ENCODE measurements at places on chromosomes 5 and 9.

GRCh38 chr5:3954633-3955032 lies 359.0 kb downstream of the IRX1 start:
- no peak for DNase-seq

DNA sequence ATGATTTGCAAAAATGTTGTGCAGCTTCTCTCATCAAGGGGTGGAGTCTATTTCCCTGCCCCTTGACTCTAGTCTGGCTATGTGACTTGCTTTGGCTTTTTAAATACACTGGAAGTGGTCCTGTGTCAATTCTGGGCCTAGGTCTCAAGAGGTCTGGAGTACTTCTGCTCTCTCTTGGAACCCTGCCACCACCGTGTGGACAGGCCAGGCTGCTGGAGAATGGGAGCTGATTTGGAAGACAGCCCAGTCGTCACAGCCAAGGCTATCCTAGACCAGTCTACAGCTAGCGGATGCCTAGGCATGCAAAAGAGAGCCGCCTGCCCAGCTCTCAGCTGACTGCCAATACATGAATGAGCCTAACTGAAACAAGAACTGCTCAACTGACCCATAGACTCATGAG lies 56.7 kb upstream of the CLINT1 start:
- DNase-seq: no peak

DNA sequence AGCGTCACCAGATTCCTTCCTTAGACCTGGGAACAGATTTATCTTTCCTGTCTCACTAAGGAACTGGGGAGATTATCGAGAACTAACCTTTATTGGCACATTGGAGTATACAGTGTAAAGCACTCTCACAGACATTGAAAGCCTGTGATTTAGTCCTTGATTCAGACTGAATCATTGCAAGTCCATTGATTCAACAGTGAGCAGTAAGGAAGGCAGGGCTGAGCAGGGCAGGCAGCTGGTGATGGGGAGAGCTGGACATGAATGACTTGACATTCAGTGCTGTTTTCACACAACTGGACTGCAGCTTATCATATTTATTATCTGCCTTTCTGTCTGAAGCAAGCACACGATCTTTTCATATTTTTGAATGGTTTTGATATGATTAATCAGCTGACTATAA lies 16.2 kb downstream of the ISOC1 start:
- no peak for DNase-seq

DNA sequence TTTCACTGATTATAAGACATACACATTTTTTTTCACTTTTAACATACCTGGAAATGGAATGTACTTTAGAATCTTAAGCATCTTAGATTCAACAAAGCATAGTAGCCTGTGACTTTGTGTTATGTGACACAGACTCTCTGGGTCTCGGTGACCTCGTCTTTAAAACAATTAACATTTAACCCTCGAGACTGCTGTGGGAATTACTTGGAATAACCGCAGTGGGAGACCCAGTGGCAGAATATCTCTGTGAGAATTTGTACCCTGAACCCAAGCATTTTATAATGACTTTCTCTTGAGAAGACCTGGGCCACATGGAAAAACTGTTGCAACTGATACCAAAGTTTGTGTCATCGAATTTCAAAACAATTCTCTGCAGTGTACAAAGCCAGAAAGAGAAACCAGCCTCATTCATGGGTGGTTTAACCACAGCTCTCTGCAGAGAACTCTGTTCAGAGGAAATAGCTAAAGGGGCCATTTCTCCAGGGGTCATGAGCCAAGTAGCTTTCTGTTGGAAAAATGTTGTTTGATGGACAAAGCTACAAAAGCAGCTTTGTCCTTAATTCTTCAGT lies 10.0 kb upstream of the RETREG1 start:
- DNase-seq: no peak

- no peak for DNase-seq
Measured at GRCh38 chr5:112109331-112110007, 309.6 kb downstream of the EPB41L4A start.

DNA sequence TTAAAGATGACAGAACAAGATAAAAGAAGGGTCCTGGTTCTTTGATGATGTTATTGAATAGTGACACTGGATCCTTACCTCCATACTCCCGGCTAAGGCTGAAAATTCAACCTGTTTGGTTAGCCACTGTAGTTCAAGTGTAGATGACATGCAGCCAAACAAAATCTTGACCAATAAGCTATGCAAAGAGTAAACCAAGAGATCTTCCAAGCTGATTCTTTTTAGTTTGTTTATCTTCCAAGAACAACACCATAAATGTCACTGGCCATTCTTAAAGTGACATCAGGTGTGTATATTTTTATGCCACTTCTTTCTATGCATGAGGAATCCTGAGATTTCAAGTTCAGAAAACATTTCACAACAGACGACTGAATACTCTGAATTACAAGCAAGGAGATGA lies 141.5 kb upstream of the FST start:
- no peak for DNase-seq

GRCh38 chr5:168992687-168993086 lies 308.3 kb downstream of the SLIT3 start:
- DNase-seq: no peak

GRCh38 chr5:142924135-142924883 lies 154.1 kb downstream of the ARHGAP26 start:
- DNase-seq: no peak

GRCh38 chr5:23825196-23825595 lies 317.8 kb downstream of the PRDM9 start:
- DNase-seq: no peak

GRCh38 chr9:92942688-92943616 lies 4.4 kb upstream of the FGD3 start:
- no peak for DNase-seq

DNA sequence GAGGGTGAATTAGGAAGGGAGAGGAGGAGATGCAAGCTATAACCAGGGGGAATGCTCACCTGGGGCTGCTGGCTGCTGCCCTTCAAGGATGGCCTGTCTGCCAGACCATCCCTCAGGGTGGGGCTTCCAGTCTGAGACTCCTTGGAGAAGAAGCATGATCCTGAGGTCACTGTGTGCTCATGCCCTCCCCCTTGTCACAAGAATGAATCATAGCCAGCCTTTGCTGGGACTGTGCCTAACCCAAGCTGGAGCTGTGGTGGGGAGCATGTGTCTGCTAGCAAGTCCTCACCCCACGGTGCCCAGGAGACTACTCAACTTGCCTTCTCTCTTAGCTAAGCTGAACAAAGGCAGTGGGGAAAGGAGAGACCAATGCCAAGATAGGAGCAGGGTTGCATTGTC lies 463.6 kb downstream of the SPOCK1 start:
- no peak for DNase-seq

DNA sequence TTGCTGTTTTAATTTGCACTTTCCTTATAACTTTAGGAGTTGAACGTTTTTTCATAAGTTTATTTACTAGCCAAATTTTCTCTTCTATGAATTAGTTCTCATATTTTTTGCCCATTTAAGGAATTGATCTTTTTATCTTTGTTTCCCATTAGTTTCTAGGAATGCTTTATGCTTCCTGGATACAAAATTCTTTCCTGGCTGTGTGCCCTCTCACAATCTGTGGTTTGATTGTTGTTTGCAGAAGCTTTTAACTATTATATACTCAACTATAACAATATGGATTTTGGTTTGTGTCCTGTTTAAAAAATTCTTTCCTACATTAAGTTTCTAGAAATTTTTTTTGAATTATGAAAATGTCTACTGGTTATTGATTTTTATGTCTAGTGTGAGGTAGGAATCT lies 206.3 kb downstream of the CSNK1G3 start:
- DNase-seq: no peak

- no peak for DNase-seq
Measured at GRCh38 chr9:127175319-127175715, 52.9 kb upstream of the ANGPTL2 start.

- no peak for DNase-seq
Measured at GRCh38 chr9:99677281-99677680, 144.4 kb upstream of the NR4A3 start.

DNA sequence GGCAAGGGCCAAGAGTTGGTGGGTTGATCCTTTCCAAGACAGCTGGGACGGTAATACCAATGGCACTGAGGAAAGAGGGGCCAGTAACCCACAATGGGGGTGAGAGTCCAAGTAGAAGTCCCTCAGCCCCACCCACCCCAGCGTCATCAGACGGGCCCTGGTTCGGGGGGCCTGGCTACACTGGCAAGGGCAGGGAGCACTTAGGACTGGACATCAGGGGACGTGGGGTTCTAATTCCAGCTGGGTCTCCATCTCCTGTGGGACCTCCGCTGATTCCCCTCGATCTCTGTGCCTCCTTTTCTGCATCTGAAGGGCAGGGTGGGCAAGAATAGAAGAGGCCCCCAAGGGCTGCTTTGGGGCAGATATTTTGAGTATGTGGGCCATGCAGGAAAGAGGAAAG lies 53.5 kb upstream of the FCN1 start:
- no peak for DNase-seq

DNA sequence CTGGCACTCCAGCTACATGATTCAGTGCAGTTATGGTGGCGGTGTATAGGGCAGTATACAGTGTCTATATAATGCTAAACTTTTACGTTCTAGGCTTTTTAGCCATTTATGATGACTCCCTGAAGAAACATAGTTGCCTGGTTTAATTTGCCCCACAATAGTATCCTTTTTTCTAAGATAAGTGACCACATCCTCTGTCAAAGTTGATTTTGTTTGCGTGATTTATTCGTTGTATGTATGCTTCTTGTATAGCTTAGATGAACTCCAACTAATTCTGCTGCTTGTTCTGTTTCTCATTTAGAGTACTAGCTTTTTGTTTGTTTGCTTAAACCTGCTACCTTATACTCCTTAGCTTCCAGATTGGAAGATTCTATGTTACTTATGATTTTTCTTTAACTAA lies 83.6 kb downstream of the ERMP1 start:
- DNase-seq: no peak

DNA sequence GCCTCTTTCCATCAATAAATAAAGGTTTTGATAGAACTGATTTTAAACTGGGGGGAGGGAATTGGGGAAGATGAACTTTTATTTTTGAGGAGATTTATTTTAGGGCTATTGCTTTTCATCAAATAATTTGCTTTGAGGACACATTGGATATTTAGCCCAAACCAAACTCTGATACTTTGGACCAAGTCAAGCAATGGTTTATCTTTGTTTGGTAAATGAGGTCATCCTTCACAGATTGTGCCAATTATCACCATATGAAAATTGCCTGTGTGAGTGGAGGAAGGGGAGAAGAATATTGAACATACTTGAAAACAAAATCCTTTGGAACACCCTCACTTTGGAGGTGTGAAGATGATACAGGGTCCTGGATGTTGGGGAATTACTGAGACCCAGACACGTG lies 176.9 kb upstream of the CD180 start:
- no peak for DNase-seq

GRCh38 chr9:17986595-17986994 lies 407.7 kb downstream of the SH3GL2 start:
- no peak for DNase-seq

DNA sequence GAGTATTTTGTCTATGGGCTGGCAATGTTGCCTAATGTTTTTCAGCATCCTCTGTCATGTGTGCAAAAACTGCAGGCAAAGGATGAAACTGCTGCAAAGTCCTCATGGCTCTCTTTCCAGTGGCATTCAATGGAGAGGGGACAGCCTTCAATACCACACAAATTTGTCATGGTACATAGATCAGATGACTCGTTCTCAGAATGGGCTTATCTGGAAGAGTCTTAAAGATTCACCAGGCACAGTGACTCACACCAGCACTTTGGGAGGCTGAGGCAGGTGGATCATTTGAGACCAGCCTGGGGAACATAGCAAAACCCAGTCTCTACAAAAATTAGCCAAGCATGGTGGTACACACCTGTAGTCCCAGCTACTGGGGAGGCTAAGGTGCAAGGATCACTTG lies 5.3 kb downstream of the CDKN2AIPNL start:
- no peak for DNase-seq

- peak; percentile 93 for DNase-seq
Measured at GRCh38 chr5:163505368-163506094, at the start of gene MAT2B. Gene MAT2B, plus strand, starts transcription at chr5:163505619. Its CDS starts 68 bp downstream, at chr5:163505687.

GRCh38 chr5:5018578-5018970 lies 121.6 kb upstream of the ADAMTS16 start:
- DNase-seq: no peak

- DNase-seq: no peak
Measured at GRCh38 chr5:66814146-66814991, 218.2 kb downstream of the MAST4 start.

DNA sequence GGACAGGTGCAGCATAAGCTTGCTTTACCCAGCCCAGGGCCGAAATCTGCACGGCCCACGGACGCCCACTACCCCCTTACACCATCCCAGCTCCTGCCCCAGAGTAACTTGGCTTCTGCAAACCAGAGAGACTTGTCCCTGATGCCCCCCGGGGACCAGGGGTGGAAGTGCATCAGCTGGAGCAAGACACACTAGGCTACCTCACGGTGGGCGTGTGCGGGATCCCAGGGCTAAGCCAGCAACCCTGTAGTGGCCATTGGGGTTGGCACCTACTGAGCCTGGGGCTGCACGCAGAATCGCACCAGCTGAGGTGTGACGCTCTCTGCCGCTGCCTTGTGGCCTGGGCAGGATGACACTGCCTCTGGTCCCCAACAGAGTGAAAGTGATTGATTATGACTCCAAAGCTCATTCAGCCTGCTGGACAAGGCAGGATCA lies 6.1 kb upstream of the ZNF79 start:
- peak; percentile 24 for DNase-seq

DNA sequence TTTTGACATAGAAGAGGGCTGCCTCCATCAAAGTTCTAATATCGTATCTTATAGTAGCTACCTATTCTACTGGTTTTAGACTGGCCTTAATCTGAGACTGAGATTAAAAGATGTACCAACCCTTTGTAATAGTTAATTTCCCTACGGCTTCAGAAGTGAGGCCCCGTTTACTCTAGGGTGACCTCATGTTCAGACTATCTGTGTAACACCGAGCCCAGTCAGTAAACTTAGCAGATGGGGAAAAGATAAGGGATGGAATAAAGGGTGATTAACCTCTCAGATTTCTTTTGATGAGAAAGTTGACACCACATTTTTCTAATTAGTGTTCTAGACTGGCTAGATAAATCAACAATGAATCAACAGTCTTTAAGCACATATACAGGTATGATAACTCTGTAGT lies 283.1 kb downstream of the KCTD16 start:
- no peak for DNase-seq

- no peak for DNase-seq
Measured at GRCh38 chr5:172645271-172646055, 4.4 kb downstream of the NEURL1B start.
